ENCODE measurements at places on chromosomes 13 and 19. TPM values are rescaled to one million over a fixed set of nuclear protein-coding genes. Genes with fewer than 3 reads are reported as not detected.

The ARRDC5 gene
- not detected for total RNA-seq

The VMAC gene
- 3.2 TPM for total RNA-seq

The FFAR1 gene
- total RNA-seq: not detected

The MVB12A gene
- total RNA-seq: 88.2 TPM

The MBD3L3 gene
- total RNA-seq: not detected

The NMRK2 gene
- not detected for total RNA-seq

The CCNA1 gene
- 5.7 TPM for total RNA-seq

The NLRP4 gene
- total RNA-seq: not detected

The UGGT2 gene
- total RNA-seq: 22.9 TPM

The ZNF888 gene
- total RNA-seq: 2.1 TPM

The NAPSA gene
- total RNA-seq: 0.70 TPM

The SYCN gene
- not detected for total RNA-seq

The LMTK3 gene
- not detected for total RNA-seq

The FFAR3 gene
- total RNA-seq: not detected

The INTS6 gene
- 22.9 TPM for total RNA-seq

The ZMYM2 gene
- 29.8 TPM for total RNA-seq

The KLK13 gene
- not detected for total RNA-seq

The CYP4F3 gene
- total RNA-seq: not detected

GRCh38 chr19:1081301-1082164 lies 13.6 kb downstream of the POLR2E start:
- DNase-seq: no peak

GRCh38 chr13:67175836-67176459 lies 54.2 kb downstream of the PCDH9 start:
- DNase-seq: no peak

DNA sequence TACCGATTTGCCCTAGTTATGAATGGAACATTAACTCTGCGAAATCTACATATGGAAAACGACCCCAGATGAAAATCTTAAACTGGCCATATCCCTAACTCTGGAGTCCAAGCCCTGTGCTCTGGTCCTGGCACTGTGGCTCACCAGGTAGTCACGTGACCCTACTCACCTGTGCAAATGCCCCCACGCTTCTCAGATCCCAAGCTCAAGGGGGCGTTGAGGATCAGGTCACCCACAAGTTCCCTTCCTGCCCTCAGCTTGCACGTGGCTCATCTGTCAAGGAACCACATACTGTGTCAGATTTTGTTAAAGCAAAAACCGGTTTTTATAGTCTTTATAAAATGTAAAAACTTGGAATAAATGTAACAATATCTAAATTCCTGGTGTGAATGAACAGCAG lies 324.0 kb downstream of the SHISA2 start:
- no peak for DNase-seq

DNA sequence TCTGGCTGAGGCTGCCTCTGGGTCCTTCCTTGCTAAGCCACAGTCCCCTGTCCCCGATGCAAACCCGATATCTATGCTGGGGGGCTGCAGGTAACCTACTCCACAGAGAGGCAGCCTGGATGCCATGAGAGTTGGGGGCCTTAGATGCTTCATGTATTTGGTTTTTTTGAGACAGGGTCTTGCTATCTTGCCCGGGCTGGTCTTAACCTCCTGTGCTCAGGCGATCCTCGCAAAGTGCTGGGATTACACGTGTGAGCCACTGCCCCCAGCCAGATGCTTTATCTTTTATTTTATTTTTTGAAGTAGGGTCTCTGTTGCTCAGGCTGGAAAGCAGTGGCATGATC lies 1.5 kb downstream of the ATCAY start:
- DNase-seq: no peak

DNA sequence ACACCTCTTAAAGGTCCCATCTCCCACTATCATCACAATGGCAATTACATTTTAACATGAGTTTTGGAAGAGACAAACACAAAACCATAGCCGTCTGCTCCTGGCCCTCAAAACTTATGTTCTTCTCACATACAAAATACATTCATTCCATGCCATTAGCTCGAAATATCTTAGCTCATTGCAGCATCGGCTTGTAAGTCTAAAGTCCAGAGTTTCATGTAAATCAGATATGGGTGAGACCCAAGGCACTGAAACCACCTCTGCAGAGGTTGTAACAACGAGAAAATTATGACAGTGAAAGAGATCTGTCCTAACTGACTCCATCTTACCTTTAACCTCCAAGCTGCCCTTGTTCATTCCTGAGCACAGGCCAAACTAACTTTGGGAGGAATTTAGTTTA lies 635.0 kb upstream of the SPRY2 start:
- no peak for DNase-seq

- no peak for DNase-seq
These were observed 4.2 kb downstream of the C19orf25 start for GRCh38 chr19:1474765-1475351.

DNA sequence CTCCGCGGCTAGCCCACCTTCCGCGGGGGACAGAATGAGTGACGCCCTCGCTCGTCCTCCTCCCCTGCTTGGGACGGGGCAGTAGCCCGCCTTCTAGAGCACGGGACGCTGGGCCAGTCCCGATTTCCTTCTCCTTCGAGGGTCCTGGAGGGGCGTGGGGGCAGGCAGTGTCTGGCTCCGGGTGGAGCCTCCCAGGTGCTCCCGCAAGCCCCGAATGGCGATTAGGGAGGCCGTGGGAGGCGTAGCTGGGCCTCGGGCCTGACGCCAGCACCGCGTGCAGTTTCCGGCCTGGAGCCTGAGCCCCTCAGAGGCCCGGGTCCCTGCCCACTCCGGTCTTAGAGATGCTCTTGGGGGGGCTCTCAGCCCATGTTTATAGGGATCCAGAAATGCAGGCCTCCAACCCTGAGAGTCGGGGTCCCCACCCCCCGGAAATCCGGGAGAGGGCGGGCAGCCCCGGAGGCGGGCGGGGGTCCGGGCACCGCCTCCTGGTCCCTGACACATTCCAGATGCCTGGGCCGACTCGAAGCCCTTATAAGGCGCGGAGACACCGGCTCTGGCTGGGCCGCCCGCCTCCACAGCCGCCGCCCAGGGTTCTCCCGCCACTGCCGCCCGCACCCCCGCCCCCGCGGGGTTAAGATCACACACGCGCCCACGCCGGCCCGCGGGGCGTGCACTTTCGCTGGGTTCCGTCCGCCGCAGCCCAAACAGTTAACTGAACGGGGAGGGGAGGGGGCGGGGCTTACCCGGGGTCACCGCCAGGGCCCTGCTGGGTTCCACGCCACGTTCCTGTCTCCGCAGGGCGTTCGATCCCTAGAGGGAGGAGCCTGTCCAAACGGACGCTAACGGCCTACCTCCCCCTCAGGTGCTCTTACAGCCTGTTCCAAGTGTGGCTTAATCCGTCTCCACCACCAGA lies 1.5 kb downstream of the MYADM start:
- no peak for DNase-seq

DNA sequence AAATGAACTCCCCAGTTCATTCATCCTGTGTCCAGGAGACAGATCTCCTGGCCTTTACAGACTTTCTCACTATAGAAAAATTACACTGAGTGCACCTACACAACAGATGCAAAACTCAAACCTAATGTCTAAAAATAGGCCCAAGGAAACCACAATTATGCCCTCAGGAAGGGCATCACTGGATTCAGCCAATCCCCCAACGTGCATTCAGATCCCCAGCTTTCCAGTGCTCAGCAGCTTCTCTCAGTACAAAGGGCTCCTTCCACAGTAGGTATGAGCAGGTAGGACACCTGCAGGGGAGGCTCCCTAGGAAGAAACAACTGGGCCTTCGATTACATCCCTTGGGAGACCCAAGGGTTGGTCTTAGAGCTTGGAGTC lies 2.1 kb downstream of the ZNF709 start:
- DNase-seq: no peak

GRCh38 chr19:28929006-28929405 lies 283.9 kb downstream of the UQCRFS1 start:
- DNase-seq: no peak

- no peak for DNase-seq
These were observed 399.6 kb downstream of the DCT start for GRCh38 chr13:94079876-94080275.

DNA sequence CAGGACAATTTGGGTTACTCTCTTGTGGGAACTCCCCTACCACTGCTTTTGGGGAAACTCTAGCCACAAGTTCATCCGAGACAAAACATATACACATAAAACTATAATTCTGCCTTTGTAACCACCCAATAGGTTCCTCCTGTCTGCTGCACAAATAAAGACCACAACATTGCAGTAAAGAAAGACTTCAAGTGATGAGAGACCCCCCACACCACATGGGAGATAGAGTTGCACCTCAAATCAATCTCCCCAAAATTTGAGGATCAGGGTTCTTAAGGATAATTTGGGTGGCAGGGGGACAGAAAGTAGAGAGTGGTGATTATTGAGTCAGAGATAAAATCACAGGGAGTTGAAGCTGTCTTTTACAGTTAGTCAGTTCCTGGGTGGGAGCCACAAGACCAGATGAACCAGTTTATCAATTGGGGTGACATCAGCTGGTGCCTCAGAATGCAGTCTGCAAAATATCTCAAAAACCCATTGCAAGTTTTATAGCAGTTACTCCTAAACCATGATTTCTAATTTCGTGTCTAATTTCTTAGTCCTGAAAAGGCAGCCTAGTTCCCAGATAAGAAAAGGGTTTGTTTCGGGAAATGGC lies 1348.5 kb downstream of the PCDH9 start:
- no peak for DNase-seq

DNA sequence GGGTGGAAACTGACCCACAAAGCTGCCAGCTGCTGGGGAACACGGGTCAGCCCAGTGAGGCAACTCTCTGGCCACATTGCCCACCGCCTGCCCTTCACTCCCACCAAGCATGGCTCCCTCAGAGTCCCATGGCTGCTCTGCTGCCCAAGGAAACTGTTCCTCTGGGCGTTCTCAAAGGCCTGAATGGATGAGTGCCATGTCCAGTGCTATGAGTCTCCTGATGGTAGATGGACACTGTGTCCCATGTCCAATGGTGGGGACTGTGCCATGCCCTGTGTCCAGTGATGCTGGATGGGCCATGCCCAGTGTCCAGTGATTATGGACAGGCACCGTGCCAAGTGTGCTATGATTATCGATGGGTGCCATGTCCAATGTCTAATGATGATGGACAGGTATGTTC lies 88.8 kb downstream of the ANKRD10 start:
- no peak for DNase-seq

- no peak for DNase-seq
These were observed 1.5 kb downstream of the PHF11 start for GRCh38 chr13:49497272-49497671.

- DNase-seq: no peak
These were observed 46.1 kb downstream of the HSPH1 start for GRCh38 chr13:31115616-31116015.

GRCh38 chr19:33365691-33366090 lies 7.8 kb upstream of the CEBPG start:
- no peak for DNase-seq

GRCh38 chr19:54626757-54627156 lies 3.5 kb upstream of the LILRB1 start:
- no peak for DNase-seq

DNA sequence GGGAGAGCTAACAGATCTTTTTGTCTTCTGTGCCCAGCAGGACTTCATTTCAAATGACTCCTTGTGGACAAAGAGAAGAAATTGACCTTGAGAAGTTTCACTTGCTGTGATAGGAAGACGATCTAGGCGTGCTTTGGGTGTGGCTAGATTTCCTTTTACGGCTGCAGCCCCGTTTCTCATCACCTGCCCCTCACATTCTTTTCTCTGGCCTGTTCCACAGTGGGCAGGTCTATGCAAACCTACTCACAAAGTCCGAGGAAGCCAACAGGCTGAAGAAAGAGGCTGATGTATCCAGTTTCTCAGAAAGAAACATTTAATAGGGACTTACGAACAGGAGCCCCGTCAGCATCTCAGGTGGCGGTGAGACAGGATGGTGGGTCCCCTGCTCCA lies 231.8 kb downstream of the FGF9 start:
- no peak for DNase-seq

- no peak for DNase-seq
These were observed 13.3 kb downstream of the PALM3 start for GRCh38 chr19:14048443-14049153.

GRCh38 chr13:85671336-85671735 lies 127.9 kb downstream of the SLITRK6 start:
- DNase-seq: no peak

DNA sequence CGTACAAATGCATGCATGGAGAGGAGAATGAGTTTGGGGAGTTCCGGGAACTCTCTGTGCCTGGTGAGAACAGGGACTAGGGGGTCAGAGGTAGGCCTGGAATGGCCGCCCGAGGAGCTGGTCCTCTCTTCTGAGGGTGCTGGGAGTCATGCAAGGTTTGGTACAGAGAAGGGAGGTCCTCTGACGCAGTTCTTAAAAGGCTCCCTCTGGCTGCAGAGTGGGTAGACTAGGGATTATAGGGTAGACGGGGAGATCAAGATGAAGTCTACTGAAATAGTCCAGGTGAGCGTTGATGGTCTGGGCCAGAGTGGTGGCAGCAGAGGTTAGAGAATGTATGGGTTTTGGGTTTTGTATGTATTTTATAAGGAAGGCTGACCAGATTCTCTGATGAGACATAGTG lies 796 bp downstream of the ZNF304 start:
- no peak for DNase-seq

GRCh38 chr13:33381906-33382305 lies 96.4 kb upstream of the STARD13 start:
- DNase-seq: no peak

DNA sequence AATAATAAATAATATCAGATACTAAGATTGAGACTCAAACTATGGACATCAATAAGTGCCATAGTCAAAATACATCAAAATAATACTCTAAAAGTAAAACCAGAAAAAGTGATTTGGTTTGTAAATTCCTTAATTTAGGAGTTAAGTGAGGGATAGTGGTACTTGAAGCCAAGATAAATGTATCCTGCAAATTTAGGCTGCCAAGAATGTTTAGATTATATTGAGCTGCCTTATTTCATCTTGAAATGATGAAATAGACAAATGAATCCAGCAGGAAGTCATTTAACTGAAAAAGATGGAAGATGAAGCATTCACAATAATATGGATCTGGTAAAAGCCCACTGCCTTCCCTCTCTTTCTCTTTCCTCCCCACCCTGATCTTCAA lies 112.3 kb downstream of the LRCH1 start:
- no peak for DNase-seq
